ENCODE measurements at places on chromosomes 13 and 19. TPM values are rescaled to one million over a fixed set of nuclear protein-coding genes. Genes with fewer than 3 reads are reported as not detected.

- DNase-seq = no peak
Observed at GRCh38 chr13:61765181-61765742, 349.6 kb upstream of the PCDH20 start.

DNA sequence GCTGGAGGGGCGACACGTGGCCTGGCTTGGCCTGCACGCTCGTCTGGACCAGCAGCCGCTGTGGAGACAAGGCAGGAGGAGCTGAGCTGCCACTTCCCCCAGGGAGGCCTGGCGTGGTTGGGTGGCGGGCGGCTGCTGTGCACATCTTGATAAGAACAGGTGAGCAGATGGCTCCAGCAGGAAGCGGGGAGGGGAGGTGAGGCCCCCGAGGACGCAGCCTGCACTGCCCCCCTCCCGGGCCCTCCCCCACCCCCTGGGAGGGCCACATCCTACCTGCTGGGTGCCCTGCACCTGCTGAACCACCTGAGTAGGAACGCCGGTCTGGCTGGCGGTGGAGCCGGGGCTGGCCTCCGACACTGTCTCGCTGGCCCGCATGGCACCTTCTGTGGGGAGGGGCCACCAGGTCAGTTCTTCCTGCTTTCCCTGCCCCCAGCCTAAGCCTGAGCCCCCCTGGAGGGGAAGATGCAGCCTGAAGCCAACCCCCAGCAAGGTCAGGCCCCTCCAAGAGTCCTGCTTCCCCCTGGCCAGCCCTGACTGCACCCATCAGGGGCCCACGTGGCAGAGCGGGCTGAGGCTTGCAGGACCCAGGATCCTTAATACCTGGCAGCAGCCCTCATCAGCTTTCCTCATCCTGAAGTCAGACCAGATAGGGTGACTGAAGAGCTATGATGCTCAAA lies 22.8 kb downstream of the RFX1 start:
- no peak for DNase-seq

GRCh38 chr13:59343993-59344822 lies 819.5 kb downstream of the DIAPH3 start:
- DNase-seq = no peak

GRCh38 chr13:59587971-59588716 lies 575.6 kb downstream of the DIAPH3 start:
- peak; percentile 54 for DNase-seq

GRCh38 chr13:38518328-38518727 lies 168.5 kb upstream of the FREM2 start:
- no peak for DNase-seq

DNA sequence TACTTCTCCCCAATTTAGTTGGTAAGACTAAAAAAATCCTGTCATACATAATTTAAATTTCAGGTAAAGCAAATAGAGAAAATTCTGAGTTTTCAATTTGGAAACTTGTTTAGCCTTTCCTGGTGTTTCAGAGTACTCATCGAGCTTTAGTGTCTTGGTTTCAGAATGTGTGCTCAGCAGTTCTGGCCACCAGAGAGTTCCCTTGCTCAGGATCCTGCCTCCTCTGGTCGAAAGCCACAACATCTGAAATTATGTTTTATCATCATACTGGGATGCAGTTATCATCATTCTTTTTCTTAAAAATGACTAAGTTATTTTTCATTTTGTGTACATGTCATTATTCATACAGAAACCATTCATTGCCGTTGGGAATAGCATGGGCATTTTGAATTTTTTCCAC lies 263.2 kb upstream of the SPRY2 start:
- peak; percentile 8 for DNase-seq

GRCh38 chr13:101267656-101268055 lies 148.7 kb downstream of the NALCN start:
- no peak for DNase-seq

DNA sequence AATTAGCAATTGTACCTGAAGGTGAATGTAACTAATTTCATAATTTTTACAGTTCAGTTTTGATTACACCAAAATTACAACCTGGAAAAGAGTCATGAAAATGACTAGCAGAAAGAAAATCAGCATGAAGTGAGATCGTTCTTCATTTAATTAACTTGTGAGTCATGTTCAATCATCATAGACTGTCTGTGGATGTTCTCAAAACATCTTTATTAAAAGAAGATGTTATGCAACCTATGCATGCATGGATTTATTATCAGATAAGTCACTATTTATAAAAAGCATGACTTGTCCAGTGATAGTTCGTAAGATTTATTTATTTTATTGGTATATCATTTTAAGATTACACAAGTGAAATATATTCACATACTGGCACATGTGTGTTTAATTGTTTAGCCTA lies 245.9 kb downstream of the ITGBL1 start:
- no peak for DNase-seq

DNA sequence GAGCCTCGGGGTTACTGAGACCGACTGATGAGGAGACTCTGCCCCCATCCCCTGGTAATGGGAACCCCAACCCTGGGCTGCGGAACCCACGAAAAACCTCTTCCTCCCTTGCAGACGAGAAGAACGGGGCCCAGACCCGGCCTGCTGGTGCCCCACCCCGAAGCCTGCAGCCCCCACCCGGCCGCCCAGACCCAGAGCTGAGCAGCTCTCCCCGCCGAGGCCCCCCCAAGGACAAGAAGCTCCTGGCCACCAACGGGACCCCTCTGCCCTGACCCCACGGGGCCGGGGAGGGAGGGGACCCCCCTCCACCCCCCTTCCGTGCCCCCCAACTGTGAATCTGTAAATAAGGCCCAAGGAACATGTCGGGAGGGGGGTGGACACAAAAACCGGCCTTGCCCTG lies 13.3 kb downstream of the TMEM150B start:
- DNase-seq = no peak

GRCh38 chr19:39867133-39867532 lies 21.0 kb upstream of the FBL start:
- no peak for DNase-seq

GRCh38 chr19:15417699-15418098 lies 1.1 kb downstream of the AKAP8L start:
- DNase-seq = no peak

GRCh38 chr19:3224346-3225168 lies at the start of gene CELF5:
CELF5 (plus strand) TSS chr19:3224661; CDS start chr19:3224740, 79 bp downstream.
- peak; percentile 75 for DNase-seq

- no peak for DNase-seq
Observed at GRCh38 chr19:55333870-55334269, 5.8 kb upstream of the KMT5C start.

GRCh38 chr13:48400850-48401291 lies 12.0 kb downstream of the LPAR6 start:
- DNase-seq = no peak

GRCh38 chr19:53988981-53989380 lies 2.5 kb upstream of the CACNG6 start:
- DNase-seq = no peak

GRCh38 chr13:30142486-30143211 lies 164.7 kb downstream of the KATNAL1 start:
- DNase-seq = peak; percentile 28

DNA sequence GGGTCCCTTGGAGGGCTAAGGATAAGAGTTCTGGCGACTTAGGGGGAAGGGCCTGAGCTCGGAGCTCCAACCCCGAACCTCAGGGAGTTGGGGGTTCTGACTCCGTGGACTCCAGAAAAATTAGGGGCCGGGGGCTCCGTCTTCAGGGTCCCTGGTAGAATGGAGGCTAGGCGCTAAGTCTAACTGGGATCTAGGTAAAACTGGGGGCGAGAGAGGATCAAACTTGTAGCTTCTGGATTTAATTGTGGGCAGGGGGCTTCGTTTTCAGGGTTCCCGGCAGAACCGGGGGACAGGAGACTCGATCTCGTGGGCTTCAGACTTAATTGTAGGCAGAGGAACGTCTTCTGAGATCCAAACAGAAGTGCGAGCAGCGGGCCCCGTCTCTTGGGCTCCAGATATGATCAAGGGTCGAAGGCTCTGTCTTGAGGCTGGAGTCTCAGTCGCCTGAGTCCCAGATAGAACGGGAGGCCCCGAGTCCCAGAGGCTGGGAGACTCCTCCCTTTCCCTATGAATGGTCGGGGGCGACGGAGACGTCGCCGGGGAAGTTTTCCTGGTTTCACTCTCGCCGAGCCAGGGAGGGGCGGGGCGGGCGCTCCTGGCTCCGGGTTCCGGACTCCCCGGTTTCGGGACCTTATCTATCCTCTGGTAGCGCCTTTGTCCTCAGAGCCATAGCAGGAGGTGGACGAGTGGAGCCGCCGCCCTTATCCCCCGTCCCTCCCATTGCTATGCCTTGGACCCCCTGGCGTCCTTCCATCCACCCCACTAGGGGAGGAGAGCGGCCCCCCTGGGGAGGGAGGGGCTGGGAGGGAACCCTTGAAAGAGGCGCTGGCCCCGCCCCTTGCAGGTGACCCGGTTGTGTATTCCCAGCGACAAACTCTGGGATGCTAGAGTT lies 1.3 kb downstream of the NECTIN2 start:
- DNase-seq = peak; percentile 85

GRCh38 chr13:30850867-30851211 lies 55.2 kb upstream of the MEDAG start:
- no peak for DNase-seq

- no peak for DNase-seq
Observed at GRCh38 chr19:5644037-5644436, 21.2 kb downstream of the SAFB start.

DNA sequence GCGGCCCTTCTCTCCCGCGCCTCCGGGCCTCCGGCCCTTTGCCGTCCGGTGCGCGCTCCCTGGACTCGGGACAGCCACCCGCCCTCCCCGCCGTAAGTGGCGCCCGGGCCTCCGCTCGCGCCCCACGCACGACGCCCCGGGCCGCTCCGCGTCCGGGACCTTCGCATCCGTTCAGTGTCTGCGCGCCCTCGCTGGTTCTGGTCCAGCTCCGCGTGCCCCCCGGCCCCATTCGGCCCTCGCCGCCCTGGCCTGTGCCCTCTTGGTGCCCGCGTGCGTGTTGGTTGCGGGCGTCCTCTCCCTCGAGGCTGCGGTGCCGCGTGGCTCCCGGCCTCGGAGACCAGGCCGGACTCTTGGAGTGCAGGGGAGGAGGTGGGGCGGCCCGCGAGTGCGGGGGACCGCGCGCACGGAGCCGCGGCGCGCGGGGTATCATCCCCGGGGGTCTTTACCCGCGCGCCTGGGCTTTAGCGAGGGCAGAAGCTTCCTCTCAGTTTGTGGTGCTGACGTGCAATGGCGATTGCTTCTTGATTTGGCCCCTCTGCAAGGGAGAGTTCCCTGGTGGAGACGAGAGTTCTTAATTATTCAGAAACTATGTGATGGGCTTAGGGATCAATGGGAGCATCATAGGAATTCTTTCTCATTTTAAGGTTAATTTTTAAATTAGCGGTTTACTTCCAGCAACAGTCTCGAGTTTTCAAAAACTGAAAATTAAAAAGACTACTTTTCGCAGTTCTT lies 757 bp downstream of the WASF3 start:
- peak; percentile 36 for DNase-seq

The VSTM2B gene
- 0.54 TPM for total RNA-seq

The GFY gene
- not detected for total RNA-seq

The LILRB1 gene
- total RNA-seq = not detected

The FCER2 gene
- total RNA-seq = not detected

The ANKLE1 gene
- total RNA-seq = 20.2 TPM

The PTH2 gene
- total RNA-seq = not detected

The FAM187B gene
- total RNA-seq = not detected

The A1BG gene
- total RNA-seq = 17.7 TPM

Data from GM23338 (cell line).